Endothelial cell of umbilical vein (primary cell): ENCODE measurements at places on chromosomes 1 and 21. TPM values are rescaled to one million over a fixed set of nuclear protein-coding genes. Genes with fewer than 3 reads are reported as not detected.

ESRRG gene
- total RNA-seq: not detected in 2 replicates

S100A11 gene
- 461 and 505 TPM in 2 replicates for total RNA-seq

TMIGD3 gene
- 0.49 TPM in 1 of 2 replicates, not detected in the other for total RNA-seq

OR6K3 gene
- not detected in 2 replicates for total RNA-seq

DISP1 gene
- 2.4 and 3.9 TPM in 2 replicates for total RNA-seq

SHE gene
- 43.4 and 52.7 TPM in 2 replicates for total RNA-seq
